ENCODE measurements at places on chromosomes 6 and 20.

GRCh38 chr6:45696738-45697137 is 318.9 kb downstream of the CLIC5 start:
- no peak for DNase-seq

GRCh38 chr20:25547063-25547462 is 38.3 kb downstream of the NINL start:
- no peak for DNase-seq

DNA sequence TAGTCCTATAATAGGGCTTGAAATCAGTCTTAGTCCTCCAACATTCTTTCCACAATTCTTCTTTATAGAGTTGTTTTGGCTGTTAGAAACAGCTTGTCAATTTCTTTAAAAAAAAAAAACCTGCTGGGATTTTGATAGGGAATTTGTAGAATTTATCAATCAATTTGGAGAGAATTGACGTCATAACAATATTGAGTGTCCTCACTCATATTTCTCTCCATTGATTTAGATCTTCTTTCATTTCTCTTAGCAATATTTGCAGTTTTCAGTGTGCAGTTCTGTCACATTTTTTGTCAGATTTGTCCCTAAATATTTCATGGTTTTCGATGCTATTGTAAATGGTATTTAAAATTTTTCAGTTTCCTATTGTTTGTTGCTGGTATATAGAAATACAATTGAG is 5.3 kb upstream of the LINC00237 start:
- no peak for DNase-seq

DNA sequence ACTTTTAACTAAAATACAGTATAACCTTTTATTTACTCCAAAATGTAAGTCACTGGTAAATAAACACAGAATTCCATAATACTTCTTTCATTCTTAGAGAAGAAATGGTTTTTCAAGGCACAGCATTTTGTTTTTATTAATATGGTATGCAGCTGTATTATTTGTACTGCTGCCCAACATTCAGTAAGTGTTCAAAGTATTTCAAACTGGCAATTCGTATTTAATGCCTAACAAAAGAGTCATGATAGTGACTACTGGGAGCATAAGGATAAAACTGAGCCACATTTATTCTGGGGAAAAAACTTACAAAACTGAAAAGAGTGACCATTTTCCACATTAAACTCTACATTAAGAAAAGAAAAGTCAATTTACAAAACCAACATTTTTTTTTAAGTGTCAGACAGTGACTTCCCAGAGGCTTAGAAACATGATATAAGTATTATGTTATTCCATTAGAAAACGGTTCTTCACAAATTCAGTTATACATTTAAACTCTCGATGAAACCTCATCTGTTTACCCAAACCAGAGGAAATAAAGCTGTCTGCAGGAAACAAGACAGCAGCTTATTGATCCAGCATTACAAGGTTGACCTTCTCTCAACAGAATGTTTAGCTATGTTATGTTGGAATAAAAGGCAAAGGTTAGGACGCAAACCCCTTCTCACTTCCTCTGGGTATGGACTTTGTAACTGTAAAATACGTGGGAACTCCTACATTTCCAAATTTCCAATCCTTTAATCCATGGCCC is 24.3 kb downstream of the EPB41L2 start:
- peak; percentile 25 for DNase-seq

GRCh38 chr6:146985111-146985510 is 219.1 kb upstream of the STXBP5 start:
- DNase-seq, result peak; percentile 67

DNA sequence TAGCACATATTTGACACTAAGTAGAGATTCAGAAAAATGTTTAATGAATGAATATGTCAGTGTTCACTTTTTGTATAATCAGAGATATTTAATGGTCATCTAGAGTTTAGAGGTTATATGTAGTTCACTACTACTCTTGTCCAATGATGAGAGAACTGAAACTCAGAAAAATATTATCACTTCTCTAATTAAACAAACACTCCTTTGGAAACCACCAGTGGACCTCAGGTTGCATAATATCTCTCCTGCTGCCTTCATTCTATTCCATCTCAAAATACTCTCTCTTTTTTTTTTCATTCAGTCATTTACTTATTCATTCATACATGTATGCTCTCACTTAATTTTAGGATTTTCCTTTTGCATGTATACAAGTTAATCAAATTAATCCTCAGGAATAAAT is 423.1 kb upstream of the RNF217 start:
- DNase-seq, result no peak

DNA sequence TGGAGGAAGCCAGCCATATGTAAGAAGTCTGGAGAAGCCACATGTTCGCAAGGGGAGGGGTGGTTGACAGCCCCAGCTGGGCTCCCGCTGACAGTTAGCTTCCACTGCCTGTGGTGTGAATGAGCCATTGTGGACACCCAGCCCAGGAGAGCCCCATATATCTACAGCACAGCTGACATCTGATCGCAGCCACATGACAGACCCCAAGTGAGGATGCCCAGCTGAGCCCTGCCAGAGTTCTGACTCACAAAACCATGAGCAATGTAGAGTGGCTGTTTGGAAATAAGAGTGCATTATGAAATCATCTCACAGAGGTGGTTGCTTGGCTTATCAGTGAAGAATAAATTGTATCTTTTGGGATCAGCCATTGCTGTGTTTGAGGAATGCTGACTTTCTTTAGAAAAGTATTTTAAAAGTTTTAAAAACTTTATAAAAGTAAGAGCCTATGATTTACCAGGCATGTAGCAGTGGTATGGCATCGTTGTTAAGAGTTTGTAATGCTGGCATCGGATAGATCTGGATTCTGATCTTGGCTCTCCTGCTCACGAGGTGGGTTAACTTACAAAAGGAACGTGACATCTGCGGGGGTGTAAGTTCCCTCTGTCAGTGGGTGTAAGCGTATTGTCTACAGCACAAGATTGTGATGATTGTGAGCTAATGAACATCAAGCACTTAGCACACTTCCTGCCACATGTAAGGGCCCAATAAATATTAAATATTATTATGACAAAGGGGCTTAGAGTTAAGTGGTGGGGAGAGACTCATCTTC is 24.1 kb downstream of the CFAP61 start:
- peak; percentile 55 for DNase-seq

DNA sequence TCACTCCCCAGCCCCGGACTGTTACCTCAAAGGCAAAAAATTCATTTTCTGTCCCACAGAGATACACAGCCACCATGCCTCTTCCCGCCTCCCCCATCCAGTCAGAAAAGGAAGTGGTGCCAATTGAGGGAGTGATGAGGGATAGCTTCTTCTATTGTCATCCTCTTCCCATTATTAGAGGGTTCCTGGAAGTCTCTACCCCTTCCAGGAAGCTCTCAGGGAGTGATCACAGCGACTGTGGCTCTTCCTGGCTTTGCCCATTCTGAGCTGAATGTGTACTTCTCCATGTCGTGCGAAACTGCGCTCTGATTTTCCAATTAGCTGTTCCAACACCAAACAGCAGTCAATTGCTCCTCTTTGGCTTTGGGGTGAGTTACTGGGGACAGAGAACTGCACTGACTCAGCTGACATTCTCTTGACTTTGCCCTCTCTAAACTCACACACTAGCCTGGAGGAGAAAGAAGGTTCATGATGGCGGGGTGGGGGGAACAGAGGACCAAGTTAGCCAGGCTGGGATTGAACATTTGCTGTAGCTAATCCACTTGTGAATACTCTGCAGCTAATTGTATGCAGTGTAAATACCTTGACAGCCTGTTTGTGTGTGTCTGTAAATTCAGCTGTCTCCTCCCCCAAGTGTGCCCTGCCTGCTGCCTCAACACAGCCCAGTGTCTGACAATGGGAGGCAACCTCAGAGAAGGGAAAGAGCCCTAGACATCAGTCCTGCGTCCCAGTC is 2.4 kb upstream of the MDGA1 start:
- peak; percentile 43 for DNase-seq

- DNase-seq, result no peak
These were observed 115.9 kb downstream of the DLL1 start for GRCh38 chr6:170174771-170175643.

DNA sequence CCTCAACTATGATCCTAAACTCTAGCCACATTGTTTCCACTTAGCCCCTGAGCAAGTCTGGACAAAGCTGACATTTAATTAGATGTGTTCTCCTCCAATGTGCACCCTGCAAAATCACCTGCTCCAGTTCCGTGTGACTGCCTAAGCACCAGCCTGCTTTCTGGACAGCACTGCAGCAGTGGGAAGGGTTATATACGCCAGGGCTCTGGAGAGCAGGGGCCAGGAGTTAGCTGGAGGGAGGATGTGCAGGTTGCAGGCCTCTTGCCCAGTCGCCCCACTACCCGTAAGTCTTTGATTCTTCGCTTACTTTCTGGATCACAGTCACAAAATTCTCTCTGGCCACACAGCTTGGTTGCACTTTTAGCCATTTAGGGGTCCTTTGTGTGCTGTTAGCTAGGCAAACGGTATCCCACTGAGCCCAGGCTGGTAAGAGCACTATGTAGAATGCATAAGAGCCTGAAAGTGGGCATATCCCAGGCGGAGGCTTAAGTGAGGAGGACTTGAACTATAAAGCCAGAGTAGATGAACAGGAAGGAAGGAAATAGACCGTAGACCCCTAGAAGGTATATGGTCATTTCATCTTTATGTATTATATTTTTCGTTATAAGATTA is 10.7 kb upstream of the PLEKHG1 start:
- no peak for DNase-seq

DNA sequence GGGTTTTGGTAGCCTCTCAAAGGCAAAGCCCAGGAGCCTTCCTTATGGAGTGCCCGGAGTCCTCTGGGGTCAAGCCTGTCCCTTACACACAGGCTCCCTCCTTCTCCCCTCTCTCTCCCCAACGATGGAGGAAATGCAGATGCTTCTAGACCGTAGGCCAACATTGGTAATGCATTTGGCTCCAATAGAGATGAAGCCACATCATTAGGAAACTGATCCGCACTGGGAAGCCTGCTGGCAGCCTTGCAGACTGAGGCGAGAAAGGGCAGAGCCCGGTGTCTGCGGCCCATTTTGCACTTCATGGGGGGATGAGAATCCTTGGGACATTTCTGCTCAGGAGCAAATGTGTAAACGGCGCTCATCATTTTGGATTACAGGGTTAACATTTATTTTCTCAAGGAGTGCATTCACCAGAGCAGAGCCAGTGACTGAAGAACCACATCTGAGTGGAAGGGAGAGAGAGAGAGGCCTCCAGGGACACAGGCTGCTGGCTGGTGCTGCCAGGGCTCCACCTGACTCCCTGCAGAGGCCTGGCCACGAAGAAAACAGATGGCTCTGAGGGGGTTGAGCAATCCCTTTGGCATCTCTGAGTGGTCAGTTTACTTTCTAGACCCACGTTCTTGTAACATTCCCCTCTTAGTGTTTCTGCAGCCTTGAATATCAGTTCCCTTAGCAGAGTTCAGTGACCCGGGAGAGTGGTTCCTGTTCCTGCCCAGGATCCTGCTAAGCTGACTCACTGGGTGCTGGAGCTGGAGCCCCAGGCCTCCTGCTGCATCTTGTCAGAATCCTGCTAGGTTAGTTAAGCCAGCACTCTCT is 4.4 kb upstream of the CST3 start:
- peak; percentile 93 for DNase-seq

DNA sequence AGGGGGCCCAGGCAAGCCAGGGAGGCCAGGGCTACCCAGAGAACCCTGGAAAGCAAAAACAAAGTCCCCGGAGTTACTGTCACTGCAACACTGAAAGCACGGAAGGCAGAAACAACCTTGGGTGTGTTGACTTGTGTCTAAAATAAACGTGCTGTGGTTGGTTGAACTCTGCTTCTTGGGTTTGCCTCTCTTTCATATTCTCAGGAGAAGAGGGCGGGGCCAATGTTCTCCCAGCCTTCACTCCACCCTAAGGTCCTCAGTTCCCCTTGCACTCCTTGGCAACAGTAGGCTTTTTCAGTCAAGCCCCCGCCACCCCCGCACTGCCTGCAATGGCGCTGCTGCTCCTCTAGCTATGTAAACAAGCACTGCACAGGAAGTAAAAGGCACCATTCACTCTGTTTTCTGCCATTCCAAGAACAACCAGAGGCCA is 60.9 kb downstream of the COL9A1 start:
- DNase-seq, result peak; percentile 4

Measured in mesenchymal stem cell (in vitro differentiated cells and primary cell).